ENCODE measurements at places on chromosomes 5 and 9.

DNA sequence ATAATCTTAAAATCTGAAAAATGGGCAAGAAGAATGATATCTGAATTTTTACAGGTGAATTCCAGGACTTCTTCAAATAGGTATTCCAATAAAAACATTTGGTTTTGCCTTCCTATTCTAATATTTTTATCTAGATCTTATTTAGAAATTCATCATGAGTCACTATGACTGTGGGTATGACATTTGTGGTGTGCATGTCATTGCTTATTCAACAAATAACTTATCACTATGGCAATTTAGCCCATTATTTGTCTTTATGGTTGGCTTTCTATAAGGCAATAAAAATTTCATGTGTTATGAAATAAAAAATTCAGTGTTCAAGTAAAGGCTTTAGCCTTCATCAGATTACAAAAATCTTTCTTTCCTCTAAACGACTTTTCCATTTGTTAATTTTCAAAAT, 1139.6 kb upstream of the NUDT12 start:
- no peak for DNase-seq

DNA sequence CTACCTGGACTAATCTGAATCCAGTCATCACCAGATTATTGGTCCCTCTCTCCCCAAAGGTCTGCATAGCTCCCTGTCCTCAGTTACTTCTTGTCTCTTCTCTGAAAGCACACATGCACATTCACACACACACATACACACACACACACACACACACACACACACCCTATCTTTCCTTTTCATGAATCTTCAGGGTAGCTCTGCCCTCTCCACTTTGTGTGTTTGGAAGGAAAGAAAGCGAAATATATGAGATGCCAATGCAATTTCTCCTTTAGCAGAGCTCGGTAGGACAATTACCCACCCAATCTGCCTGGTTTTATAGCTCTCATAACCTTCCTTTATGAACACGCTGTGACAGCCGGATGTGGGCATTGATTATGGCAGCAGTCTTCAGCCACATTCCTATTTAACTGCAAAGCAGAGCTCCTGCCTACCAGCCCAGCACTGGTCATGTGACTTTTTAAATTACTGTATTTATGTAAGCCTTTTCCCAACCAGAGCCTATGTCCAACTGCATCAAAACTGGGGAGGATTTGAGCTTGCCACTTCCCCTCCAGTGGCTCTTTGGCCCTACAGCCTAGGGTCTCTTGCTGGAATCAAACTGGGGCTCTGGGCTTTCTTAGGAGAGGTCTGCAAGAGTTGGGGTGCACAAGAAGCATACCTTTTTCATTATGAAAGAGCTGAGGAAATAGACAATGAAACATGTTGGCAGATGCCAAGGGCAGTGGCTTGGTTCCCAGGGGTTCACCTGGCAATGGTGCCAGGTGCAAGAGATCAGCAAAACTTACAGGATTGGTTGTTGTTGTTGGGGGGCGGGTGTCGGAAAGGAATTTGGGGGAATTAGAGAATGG, 20.8 kb upstream of the MATR3 start:
- no peak for DNase-seq

GRCh38 chr5:113178073-113178779, 201.6 kb downstream of the DCP2 start:
- no peak for DNase-seq

DNA sequence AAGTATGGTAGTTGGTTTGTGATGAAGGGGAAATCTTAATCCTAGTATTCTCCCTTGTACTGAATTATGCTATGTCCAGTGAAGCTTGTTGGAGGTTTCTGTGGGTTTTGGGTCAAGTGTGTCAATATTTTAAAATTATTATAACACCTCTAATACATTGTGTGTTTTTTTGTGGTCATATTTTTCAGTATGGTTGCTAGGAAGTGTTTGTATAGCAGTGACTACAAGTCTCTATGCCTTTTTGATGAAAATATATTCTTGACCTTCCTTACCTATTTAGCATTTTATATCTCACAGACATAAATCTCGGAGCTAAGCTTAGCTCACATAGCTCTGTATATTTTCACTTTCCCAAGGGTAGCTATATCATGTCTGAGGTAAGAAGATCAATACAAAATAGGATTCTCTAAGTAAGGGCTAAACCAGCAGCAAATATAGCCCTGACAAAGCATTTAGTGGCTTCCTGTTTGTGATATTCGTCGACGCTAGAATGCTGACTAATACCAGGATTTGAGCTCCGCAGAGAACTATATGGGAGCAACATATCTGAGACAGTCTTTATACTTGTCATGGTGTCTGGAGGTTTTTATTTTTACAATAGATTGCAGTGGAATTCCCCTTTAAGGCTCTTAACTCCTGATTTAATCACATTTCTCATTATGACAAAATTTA, 82.3 kb downstream of the MACIR start:
- DNase-seq = no peak

- no peak for DNase-seq
These were observed 4.8 kb upstream of the GFI1B start for GRCh38 chr9:132973713-132974112.
